Adrenal gland (tissue), 19 donors: ENCODE measurements at places on chromosomes 1 and 21. TPM values are rescaled to one million over a fixed set of nuclear protein-coding genes. Genes with fewer than 3 reads are reported as not detected.

The TEDDM1 gene
- not detected for total RNA-seq

GRCh38 chr1:100036718-100037655 lies 67.2 kb downstream of the SLC35A3 start:
- peaks cover 38% of the 10 kb centered on the region for H3K4me1 ChIP-seq
- no peaks in the 10 kb centered on the region for H3K27me3 ChIP-seq
- peak overlapping the region; percentile 98 for H3K27ac ChIP-seq
- no peak overlapping the region for H3K4me3 ChIP-seq

DNA sequence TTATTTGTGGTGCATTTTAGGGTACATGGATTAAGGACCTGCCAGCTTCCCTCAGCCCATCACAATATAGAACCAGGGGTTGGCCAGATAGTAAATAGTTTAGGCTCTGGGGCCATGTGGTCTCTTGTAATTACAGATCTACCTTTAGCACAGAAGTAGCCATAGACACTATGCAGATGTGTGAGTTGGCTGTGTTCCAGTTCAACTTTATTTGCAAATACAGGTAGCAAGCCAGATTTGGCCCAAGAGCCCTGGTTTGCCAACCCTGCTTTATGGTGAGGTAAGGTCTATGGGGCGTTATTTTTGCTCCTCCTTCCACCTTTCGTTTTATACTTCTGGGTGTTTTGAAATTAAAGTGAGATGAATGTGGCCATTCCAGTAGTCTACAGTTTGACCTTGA lies 48.7 kb downstream of the MRPS6 start:
- DNase-seq: no peak
- H3K36me3 ChIP-seq: peaks cover 8% of the 10 kb centered on the region
- H3K4me3 ChIP-seq: no peak overlapping the region
- H3K27ac ChIP-seq: no peak overlapping the region
- no peaks in the 10 kb centered on the region for H3K27me3 ChIP-seq

- no peaks in the 10 kb centered on the region for H3K4me1 ChIP-seq
- no peak for DNase-seq
- no peaks in the 10 kb centered on the region for H3K36me3 ChIP-seq
- no peak overlapping the region for H3K27ac ChIP-seq
- H3K27me3 ChIP-seq: no peaks in the 10 kb centered on the region
Observed at GRCh38 chr1:29342351-29342750, 106.0 kb downstream of the PTPRU start.

GRCh38 chr1:35873243-35873750 lies 9.7 kb upstream of the AGO1 start:
- no peaks in the 10 kb centered on the region for H3K27me3 ChIP-seq
- no peak overlapping the region for H3K4me3 ChIP-seq
- no peaks in the 10 kb centered on the region for H3K4me1 ChIP-seq
- H3K36me3 ChIP-seq: no peaks in the 10 kb centered on the region
- no peak for DNase-seq
- H3K27ac ChIP-seq: no peak overlapping the region
